ENCODE measurements at places on chromosomes 1 and 21. TPM values are rescaled to one million over a fixed set of nuclear protein-coding genes. Genes with fewer than 3 reads are reported as not detected.

DNA sequence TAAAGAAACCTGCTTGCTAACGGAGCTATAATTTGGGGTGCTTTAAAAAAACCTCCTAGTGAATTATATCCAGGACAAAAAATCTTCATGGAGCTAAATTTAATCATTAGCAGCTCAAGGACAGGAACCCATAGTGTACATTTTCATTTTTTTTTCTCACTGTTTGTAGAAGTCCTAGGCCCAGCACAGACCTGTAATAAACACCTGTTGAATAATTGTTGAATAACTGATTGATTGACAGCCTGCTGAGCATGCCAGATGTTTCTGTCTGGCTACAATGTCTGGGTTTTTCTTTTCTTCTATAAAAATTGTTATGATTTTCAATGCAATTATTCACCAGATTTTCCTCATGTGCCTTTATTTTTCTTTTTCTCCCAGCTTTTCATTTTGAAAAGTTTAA, 10.9 kb upstream of the GALNT2 start:
- no peak for DNase-seq

DNA sequence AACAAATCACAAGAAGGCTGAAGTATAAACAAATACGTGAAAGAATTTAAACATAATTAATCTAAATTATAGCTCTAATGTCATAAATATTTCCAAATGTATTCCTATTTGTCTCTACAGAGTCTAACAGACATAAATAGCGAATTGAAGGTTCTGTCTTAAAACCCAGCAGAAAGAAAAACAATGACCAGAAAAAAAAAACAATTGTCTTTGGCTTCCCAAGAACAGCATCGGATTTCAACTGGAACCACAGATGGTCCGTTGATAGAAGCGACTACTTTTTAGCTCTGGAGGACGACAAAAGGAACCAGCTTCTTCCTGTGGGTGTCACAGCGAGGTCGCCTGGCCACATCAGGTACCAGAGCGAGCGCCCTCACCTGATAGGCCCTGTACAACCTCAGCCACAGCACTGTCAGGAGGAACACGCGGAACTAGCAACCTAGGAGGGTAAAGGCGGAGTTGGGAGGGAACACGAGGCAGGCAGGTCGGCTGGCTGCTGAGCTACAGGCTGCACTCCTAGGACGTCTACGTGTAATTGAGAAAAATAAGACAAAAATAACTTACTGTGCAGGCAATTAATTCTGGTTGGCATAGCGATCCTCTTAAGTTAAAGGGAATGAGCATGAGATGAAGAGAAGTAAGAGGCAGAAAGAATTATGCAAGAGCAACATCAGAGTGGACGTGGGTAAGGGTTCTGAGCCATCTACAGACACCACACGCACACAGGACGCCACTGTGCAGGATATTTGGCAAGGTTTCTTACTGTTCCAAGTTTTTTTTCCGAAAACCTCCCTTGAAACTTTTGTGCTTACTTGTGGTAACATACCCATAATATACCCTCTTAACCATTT, 16.7 kb upstream of the PRDM15 start:
- DNase-seq = no peak

DNA sequence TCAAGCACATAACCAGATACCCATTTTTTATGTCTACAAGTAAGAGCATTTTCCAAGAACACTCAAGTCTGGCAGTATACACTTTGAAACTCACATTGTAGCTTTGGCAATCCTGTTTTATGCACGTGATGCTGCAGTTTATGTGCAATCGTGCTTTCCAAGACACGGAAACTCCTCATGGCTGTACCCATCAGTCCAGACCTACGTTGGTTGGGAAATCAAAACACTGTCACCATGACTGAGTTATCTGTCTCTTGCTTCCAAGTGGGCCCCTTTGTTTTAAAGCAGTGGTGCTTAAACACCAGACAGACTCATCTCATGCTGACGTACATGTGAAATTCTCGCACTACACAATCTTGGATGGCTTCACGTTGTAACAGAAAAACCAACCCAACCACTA, 192.8 kb downstream of the LTN1 start:
- DNase-seq = no peak

DNA sequence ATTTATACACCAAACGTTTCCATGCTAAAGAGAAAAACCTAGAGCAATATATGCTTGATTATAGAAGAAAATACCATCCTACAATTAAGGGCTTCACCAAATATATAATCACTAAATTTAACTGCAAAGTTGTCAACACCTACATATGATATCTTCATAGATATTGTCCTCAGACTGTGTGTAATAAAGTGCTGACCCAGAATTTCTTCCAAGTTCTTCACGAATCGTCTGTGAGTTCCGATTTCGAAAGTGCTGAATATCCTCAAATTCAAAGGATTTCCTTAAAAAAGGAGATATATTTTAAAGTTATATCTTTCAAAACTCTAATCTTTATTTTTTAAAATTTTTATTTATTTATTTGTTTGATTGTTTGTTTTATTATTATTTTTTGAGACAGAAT, 41.9 kb upstream of the BCAS2 start:
- DNase-seq = no peak

DNA sequence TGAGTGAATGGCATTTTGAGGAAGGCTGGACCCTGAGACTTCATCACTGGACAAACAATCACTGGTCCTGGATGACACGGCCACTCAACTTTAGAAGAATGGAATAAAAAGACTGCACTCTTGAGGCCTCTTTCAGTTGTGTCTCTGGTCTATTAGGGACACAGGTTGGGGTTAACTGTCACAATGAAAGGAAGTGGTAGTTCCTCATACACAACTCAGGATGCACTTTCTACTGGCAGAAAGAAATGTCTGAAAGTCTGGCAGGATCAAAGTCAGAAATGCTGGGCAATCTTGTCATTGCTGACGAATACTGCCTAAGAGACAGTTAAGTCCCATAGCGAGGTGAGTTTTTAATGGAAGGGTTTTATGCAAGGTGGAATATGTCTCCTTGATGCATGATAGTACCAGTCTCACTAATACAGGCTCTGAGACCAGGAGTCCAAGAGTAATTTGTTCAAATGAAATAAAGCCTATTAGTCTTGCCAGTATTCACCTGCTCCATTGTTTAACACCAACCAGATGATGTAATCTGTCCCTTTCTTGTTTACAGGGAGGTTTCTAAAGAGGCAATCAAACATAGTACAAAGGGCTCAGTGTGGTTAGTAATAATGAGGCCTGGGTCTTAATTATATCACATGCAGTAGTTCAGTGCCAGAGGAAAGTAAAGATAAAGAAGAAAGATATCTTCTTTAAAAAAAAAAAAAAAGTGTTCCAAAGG, 11.2 kb upstream of the RRP15 start:
- DNase-seq = no peak

DNA sequence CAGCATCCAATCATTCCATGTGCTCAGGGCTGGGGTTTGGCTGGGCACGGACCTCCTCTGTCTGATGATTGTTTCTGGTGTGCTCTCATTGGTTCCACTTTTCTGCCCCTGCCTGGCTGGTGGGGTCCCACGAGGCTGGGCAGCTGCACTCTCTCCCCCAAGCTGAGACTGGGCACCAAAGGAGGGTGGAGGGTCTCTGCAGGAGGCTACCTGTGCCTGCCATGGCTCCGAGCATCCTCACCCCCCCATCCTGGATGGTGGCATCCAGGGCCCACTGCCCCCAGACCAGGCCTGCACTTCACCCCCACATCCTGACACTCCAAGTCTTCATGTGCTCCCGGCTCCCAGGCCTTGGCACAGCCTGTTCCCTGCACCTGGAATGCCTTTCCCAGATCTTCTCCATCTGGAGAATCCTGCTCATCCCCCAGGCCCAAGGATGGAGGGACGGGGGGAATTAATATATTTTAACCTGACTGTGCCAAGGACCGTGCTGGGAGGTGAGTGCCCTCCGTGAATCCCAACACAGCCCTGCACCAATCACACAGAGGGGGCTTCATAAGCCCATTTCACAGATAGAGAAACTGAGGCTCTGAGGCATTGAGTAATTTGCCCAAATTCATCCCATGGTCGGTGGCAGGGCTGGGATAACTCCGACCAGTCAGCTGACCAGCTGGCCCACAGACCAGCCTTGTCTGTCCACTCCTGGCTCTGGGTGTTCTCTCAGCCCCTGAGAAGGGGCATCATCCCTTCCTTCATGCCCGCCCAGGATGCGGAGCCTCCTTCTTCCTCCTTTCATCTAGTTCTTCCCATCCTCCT, 403.4 kb downstream of the MATN1 start:
- DNase-seq = no peak

- no peak for DNase-seq
Measured at GRCh38 chr1:10620776-10621175, 146.0 kb downstream of the PEX14 start.

GCSAML gene
- total RNA-seq = not detected

GRCh38 chr1:9244501-9245229, 10.1 kb downstream of the H6PD start:
- no peak for DNase-seq

- no peak for DNase-seq
Measured at GRCh38 chr1:39344394-39345154, 140.1 kb downstream of the MACF1 start.

APCS gene
- total RNA-seq = not detected

DNA sequence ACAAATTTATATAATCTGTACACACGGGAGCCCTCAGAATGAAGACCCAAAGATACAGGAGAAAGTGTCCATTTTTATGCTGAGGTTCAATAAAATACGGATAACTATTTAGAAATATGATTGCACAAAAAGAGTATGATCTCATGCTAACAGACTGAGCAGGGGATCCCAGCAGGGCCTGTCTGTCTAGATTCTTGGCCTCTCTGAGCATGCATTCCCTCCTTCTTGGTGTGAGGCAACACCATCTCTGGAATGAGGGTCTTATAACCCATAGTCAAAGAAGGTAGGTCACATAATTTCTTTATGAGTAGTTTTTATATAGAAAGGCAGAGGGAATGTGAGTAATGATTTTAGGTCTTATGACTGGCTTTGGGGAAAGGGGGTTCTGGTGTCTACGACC, 5.4 kb downstream of the PRMT6 start:
- no peak for DNase-seq

GRCh38 chr1:204161609-204162493, 4.3 kb downstream of the REN start:
- no peak for DNase-seq

OR2T11 gene
- not detected for total RNA-seq

- DNase-seq = no peak
Measured at GRCh38 chr1:10283318-10283984, 73.1 kb downstream of the KIF1B start.

- DNase-seq = peak; percentile 37
Measured at GRCh38 chr1:227370533-227371254, 52.4 kb upstream of the CDC42BPA start.

SLC9A1 gene
- 12.9 TPM for total RNA-seq

- no peak for DNase-seq
Measured at GRCh38 chr1:3584915-3585314, 26.4 kb downstream of the MEGF6 start.

GRCh38 chr1:95048317-95048716, 24.4 kb downstream of the ALG14 start:
- DNase-seq = peak; percentile 58

GRCh38 chr1:44242746-44243145, 29.5 kb downstream of the DMAP1 start:
- DNase-seq = no peak

GRCh38 chr1:14716474-14716873, 118.0 kb downstream of the KAZN start:
- DNase-seq = no peak

All from GM23248 (cell line).